ENCODE measurements at places on chromosomes 3 and 15.

- peak; percentile 99 for DNase-seq
Observed at GRCh38 chr15:48427960-48428547, 96.8 kb downstream of the DUT start.

DNA sequence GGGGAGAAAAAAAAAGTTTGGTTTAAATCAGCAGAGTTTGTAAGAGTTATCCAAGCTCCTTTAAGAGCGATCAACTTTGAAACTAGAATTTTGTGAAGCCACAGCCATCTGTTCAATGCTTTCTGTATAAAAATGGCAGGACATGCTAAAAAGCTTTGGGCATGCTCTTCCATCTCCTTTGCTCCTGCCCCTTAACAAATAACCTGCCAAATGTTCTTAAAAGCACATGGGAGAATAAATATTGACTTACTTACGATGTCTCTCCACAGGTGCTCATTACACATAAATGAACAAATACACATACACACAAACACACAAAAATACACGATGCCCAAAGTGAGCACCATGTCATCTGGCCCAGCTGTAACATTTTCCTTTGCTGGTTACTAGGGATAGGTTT lies 211.8 kb upstream of the DPH6 start:
- DNase-seq: no peak

- DNase-seq: no peak
Observed at GRCh38 chr3:14153663-14154062, 24.7 kb downstream of the XPC start.

- no peak for DNase-seq
Observed at GRCh38 chr15:62756326-62756994, 286.1 kb upstream of the TPM1 start.

- no peak for DNase-seq
Observed at GRCh38 chr3:72368331-72368975, 479.8 kb downstream of the SHQ1 start.

DNA sequence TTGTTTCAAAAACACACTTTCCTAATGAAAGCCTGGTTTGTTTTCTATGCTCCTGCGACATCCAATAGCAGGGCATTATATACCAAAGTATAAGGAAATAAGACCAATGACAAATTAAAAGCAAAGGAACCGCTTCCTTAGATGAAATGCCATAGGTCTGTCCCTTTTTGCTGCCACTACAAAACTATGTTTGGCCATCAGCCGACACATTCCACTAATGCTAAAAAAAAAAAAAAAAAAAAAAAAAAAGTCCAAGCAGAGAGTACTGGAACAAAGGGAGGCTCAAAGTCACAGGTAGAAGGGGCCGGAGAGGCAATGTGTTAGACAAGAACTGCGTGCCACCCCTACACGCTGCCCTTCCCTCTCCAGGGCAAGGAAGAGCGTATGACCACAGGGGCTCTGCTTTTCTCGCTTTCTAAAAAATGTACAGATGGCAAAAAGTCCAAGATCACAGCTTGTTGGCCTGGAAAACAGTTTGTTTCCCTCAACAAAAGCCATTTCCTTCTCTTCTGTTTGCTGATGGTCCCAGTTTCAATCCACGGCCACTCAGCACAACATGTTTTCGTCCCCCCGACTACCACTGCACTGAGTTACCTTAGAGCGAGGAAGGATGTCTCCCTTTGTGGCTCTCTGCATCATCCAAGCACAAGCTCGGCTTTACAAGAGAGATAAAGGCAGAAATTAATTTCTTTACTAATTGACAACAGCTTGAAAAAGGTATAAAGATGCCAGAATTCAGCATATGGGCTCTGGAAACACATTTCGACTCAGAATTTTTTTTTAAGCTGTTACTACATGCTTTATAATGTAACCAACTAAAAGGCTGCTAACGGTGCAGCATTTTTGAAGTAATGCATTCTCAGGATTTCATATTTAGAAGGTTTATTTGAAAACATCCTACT lies 70.8 kb downstream of the ABTB1 start:
- no peak for DNase-seq

DNA sequence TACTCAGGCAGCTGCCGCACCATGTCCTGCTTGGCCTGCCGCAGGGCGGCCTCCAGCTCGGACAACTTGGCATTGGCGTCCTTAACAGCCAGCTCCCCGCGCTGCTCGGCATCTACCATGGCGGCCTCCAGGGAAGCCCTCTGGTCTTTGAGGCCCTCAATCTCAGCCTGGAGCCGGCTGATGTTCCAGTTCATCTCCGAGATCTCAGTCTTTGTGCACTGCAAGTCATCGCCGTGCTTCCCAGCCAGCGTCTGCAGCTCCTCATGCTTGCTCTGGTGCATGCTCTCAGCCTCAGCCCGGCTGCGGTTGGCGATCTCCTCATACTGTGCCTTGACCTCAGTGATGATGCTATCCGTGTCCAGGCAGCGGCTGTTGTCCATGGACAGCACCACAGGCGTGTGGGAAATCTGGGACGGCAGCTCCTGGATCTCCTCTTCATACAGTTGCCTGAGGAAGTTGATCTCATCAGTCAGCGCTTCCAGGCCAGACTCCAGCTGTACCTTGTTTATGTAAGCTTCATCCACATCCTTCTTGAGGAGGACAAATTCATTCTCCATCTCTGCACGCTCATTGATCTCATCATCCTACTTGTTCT lies 15.5 kb upstream of the PSTPIP1 start:
- DNase-seq: no peak

DNA sequence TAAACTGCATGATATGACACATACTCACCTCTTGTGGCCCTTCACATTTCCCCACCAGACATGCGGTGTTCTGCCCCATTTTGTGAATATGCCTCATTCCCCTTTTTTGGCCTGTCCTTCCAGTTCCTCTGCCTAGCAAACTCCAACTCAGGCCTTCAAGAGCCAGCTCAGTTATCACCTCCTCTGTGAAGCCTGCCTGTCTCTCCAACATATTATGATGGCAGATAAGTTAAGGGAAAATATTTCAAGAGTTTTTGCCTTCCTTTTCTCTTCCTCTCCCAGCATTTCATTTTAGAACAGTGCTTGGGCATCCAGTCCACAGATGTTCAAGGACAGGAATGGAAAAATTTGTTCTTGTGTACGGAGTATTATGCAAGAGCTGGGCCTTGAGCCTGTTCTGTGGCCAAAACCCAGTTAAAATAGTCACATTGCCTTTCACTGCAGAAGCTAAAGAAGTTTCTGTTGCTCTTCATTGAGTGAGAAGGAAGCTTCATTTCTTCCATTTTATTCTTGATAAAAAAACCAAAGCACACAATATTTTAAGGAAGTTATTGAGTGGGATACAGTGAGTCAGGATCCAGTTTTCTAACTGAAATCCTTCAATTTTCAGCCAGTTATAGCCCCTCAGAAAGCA lies 192.0 kb downstream of the GHSR start:
- DNase-seq: peak; percentile 41

DNA sequence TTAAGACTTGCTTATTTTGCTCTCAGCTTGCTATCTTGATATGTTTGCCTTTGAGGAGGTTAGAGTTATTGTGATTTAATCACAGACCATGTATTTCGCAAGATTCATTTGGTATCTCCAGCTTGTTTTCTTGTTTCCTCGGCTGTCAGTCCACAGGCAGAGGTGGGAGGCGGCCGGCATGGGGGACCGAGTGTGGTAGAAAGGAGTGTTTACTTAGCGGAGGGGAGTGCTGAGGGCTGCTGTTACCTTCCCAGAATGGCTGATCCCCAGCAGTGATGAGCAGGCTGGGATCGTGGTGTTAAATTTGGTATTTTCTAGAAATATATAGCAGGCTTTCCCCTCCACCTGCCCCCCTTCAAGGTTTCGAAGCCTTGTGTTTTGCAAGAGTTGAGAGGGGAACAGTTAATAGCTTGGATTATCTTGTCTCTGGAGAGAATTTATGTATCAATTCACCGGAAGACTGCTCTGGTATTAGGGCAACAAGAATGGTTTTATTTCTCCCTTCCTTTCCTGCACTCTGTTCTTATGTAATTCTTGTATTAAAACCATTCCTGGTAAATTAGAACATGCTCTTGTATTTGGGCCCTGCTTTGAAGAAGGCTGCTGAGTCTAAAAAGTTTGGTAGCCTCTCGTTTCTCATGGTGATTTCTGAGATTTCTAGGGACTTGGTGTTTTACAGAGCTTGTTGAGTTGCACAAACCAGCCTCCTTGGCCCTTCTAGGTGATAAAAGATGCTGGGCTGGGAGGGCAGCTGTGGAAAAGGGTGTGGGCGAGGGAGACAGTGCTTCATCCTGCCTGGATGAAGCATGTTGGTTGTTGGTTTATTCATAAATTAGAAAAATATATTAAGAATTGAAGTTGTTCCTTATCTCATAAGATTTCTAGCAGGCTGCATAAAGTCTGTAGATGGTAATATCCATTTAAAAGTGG lies 151.4 kb downstream of the IGF1R start:
- DNase-seq: no peak

DNA sequence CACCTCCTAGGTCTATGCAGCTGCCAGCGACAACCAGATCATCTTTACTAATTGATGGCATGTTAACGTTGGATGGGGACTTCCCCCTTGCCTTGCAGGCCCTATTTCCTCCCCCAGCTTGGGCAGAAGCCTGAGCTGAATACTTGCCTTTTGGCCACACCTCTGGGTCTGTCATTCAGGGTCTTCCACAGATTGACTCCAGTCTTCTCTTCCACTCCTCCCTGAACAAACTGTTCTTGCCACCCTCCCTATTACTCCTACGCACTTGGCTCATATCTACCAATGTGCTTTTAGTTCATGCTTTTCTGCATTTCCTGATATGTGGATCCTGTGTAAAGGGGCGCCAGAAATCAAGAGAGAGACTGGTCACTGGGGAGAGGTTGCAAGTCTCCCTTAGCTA lies 73.5 kb downstream of the DNASE1L3 start:
- DNase-seq: no peak

DNA sequence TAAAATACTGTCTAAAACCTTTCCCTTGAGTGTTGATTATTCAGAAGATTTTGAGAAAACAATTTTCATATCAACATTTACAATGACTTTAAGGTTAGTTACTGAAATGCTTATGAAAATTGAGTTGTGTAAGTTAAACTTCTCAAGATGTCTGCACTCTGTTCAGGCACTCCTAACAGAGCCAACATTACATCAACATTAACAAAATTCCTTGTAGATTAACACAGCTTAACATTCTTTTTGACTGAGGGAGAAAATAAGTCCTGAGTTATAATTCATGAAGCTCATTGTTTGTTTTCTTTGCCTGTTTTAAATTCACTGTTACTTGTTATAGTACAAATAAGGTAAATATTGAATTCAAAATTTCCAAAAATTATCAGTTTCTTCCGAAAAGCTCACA lies 9.0 kb downstream of the ACKR4 start:
- peak; percentile 82 for DNase-seq

- DNase-seq: peak; percentile 38
Observed at GRCh38 chr3:120569222-120570057, 26.7 kb upstream of the NDUFB4 start.

DNA sequence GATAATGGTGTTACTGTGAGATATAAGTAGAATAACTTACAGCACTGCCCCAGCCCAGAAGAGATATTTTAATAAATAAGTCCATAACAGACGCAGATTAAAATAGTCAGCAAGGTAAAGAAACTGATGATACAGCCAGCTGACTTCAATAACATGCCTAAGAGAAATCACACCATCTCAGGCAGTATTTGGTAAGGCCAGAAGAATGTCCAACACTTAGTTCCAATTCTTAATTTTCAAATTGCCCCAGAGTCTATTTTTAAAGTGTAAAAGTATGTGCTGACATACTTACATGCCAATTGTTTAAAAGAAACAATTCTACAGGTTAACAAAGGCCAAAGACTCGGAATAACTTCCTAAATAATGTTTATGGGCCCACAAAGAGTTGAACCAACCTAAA lies 1.6 kb downstream of the GNB4 start:
- DNase-seq: peak; percentile 57

DNA sequence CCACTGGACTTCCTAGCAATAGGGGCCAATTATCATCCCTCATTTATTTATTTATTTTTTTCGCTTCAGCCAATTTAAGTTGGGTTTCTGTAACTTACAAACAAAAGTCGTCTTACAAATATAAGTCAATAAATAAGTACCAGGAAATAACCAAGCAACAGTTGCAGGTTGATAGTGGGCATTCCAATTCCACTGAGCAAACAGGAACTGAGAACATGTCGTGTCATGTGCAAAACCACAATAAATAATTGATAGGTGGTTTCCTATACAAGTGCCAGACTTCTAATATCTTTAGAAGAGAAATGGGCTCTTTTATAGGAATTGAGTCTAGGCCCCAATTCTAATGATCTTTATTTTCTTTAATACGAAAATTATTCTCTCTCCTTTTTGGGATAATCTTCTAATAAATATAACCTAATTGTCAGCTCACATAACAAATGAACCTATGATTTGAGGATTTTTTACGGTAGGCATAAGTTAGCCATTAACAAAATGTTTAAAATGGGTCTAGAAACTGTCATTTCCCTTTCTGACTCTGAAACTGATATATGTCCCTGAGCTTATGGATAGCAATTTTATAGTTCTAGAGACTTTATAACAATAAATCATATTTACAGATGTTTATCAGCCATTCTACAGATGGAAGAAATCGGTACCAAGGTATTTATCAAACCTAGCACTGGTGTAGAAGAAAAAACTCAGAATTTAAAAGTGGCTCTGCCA lies 571.8 kb downstream of the FOXP1 start:
- no peak for DNase-seq

GRCh38 chr3:125145751-125146475 lies 66.6 kb downstream of the SLC12A8 start:
- DNase-seq: no peak

GRCh38 chr3:57582474-57583168 lies 14.5 kb downstream of the ARF4 start:
- DNase-seq: peak; percentile 24

DNA sequence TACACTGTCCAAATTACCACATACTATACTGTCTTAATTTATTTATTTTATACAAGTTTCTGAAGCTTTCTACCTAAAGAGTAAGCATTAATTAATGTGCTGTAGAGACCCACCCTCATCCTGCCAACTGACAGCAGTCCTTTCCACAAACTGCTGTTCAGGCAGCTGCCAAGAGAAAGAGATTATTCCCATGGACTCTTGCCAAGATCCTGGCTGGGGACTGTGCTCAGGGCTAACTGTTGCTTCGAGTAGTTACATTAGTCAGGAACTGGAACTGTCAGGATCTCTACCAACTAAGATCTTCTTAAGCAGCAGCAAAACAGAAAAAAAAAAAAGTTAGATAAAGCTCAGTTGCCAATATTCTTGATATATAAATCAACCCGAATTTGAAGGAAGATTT lies 398.8 kb downstream of the MECOM start:
- DNase-seq: peak; percentile 39

- DNase-seq: no peak
Observed at GRCh38 chr3:152830245-152830644, 4.7 kb upstream of the P2RY1 start.

DNA sequence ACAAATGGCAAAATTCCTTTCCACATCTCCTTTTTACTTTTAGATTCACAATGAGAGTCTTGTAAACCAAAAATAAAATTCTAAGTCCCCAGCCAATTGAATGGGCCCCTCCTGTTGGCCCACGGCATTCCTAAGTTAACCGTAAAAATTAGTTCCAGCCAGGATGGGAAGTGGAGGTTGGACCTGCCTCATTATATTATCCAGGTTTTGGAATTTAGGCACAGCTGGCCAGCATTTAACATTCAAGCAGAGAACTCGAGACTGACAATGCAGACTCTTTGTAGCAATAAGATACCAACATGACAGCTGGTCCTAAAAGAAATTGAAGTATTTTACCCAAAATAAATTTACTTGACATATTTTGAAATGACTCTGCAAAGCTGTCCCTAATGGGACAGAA lies 321.0 kb upstream of the NAALADL2 start:
- DNase-seq: no peak

- DNase-seq: no peak
Observed at GRCh38 chr3:26647078-26647477, 24.5 kb downstream of the LRRC3B start.

- no peak for DNase-seq
Observed at GRCh38 chr3:108608750-108609149, 19.2 kb downstream of the DZIP3 start.

GRCh38 chr3:42072831-42073301 lies 18.3 kb upstream of the TRAK1 start:
- no peak for DNase-seq

Measured in EH (cell line).